ENCODE measurements at places on chromosomes 5 and 9.
A peak's percentile ranks its signal among the peaks of the same experiment; 100 is the strongest.

GRCh38 chr5:13975246-13975645 lies 30.8 kb upstream of the DNAH5 start:
- DNase-seq = no peak

GRCh38 chr5:33531824-33532223 lies 91.1 kb downstream of the TARS1 start:
- no peak for DNase-seq

DNA sequence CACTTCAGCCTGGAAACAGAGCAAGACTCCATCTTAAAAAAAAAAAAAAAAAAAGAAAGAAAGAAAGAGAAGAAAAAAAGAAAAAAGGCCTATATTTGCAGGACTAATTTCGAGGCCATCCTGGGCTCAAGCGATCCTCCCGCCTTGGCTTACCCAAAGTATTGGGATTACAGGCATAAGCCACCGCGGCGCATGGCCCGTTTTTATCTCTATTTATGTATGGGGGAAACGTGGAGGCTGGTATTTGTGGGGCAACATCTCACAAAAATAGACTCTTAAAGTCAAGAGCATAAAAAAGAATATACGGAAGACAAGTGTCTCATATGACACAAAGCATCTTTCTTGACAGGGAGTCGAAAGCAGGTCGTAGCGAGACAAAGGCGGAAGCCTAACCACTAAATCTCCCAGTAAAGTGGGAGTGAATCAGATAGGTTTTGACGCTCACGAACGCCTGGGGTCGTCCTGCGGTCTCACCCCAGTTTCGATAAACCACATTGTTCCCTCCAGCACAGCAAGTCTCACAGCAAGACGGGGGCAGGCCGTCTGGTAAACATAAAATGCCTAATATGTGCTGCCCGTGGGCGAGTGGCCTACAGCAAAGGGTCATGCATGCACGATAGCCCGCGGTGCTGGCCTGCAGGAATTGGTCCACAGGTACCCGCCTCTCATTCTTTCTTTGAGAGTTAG lies 1.8 kb upstream of the TRIM41 start:
- peak; percentile 88 for DNase-seq

- DNase-seq = no peak
These were observed 126.7 kb downstream of the GRIA1 start for GRCh38 chr5:153617190-153617589.

GRCh38 chr9:14314424-14314928 lies 535 bp upstream of the NFIB start:
- peak; percentile 8 for DNase-seq

- no peak for DNase-seq
These were observed 128.1 kb downstream of the ACTL7B start for GRCh38 chr9:108727580-108728111.

DNA sequence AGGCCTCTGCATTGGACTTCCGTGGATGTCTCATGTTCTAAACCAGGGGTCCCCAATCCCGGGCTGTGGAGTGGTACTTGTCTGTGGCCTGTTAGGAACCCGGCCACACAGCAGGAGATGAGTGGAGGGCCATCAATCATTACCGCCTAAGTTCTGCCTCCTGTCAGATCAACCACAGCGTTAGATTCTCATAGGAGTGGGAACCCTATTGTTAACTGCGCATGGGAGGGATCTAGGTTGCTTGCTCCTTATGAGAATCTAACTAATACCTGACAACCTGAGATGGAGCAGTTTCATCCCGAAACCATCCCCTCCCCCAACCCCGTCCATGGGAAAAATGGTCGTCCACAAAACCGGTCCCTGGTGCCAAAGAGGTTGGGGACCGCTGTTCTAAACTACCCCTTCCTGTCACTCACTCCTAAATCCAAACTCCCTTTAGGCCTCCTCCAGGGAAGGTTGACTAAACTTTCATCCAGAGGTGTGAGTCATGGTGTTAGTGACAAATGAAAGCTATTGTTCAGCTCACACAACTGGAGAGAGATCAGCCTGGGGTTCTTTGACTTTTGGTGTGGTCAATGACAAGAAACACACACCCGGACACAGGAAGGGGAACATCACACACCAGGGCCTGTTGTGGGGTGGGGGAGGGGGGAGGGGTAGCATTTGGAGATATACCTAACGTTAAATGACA lies 9.5 kb downstream of the KCNV2 start:
- no peak for DNase-seq

- no peak for DNase-seq
These were observed 44.4 kb downstream of the BNC2 start for GRCh38 chr9:16825971-16826625.

GRCh38 chr5:155056644-155057269 lies 43.2 kb downstream of the KIF4B start:
- no peak for DNase-seq

DNA sequence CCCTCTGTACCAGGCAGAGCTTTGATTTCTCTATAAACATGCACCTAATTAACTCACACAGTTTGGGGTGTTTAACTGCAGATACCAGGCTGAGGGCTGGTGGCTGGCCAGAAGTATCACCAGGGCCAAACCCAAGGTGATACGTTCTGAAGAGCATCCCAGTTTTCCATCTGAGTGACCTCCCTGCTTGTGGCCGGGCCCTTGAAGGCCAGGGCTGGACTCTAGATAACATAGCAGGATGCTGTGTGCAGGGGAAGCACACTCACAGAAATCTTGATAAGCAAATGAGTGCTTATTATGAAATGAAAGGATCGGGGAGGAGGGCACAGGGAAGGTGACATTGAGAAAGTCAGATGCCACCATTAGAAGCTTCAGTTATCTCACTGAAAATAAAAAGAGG lies 582.4 kb downstream of the BRINP1 start:
- DNase-seq = no peak

- no peak for DNase-seq
These were observed 56.9 kb upstream of the RASA1 start for GRCh38 chr5:87210743-87211142.

GRCh38 chr9:137382444-137383080 lies 40.4 kb downstream of the EXD3 start:
- DNase-seq = no peak

DNA sequence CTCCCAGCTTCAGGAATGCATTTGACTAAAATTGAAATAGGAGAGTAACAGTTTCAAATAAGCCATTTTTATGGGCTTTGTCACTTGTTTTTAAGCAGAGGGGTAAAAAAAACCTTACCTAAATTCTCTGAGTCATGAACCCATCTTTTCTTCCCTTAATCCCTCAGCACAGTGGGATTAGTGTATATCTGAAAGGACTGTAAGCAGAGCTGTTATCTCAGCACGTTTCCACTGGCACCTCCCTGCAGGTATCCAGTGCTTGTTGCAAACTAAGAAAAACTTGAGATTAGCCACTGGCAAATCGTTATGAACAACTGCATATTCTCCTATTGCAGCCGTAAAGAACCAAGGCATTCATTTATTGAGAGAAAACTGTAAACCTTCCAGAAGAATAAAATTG lies 872.7 kb downstream of the EFNA5 start:
- DNase-seq = no peak

DNA sequence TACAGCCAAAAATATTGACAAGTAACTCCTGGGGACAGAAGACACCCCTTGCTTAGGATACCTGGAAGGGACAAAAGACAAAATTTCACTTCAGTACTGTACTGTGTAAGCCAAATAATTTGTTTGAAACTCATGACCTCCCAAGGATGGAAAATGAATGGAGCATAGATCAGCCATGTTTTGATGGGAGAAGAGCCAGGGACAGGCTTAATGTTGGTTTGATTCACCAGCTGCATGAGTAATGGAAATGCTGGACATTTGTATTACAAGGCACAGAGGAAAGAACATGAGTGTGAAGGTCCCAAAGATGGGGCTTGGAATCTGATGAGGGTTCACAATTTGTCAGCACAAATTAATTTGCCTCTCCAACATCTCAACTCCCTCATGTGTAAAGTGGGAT lies 122.8 kb downstream of the ENC1 start:
- DNase-seq = no peak

- DNase-seq = peak; percentile 22
These were observed 211.6 kb downstream of the MSX2 start for GRCh38 chr5:174935854-174936474.

GRCh38 chr9:136690806-136691261 lies 3.6 kb upstream of the AGPAT2 start:
- DNase-seq = no peak

- no peak for DNase-seq
These were observed 69.6 kb downstream of the ADAMTSL1 start for GRCh38 chr9:18543406-18544192.

GRCh38 chr9:97562542-97562941 lies 61.1 kb downstream of the TMOD1 start:
- no peak for DNase-seq

- no peak for DNase-seq
These were observed 298.4 kb upstream of the GRAMD2B start for GRCh38 chr5:126124706-126125345.

GRCh38 chr5:14439087-14439871 lies 142.3 kb upstream of the OTULINL start:
- DNase-seq = no peak
